ENCODE measurements at places on chromosomes 16 and 17.

GRCh38 chr17:46032909-46033308, 33.9 kb downstream of the STH start:
- peaks cover 14% of the 10 kb centered on the region for H3K4me1 ChIP-seq
- H3K27me3 ChIP-seq, result no peaks in the 10 kb centered on the region
- no peak overlapping the region for H3K4me3 ChIP-seq
- DNase-seq, result no peak

- H3K27ac ChIP-seq, result peak overlapping the region; percentile 93
- peak overlapping the region; percentile 72 for H3K4me3 ChIP-seq
- peaks cover 61% of the 10 kb centered on the region for H3K4me1 ChIP-seq
- peak; percentile 77 for DNase-seq
- no peaks in the 10 kb centered on the region for H3K36me3 ChIP-seq
- H3K27me3 ChIP-seq, result no peaks in the 10 kb centered on the region
Measured at GRCh38 chr17:7856011-7856810, 1.1 kb downstream of the NAA38 start.

DNA sequence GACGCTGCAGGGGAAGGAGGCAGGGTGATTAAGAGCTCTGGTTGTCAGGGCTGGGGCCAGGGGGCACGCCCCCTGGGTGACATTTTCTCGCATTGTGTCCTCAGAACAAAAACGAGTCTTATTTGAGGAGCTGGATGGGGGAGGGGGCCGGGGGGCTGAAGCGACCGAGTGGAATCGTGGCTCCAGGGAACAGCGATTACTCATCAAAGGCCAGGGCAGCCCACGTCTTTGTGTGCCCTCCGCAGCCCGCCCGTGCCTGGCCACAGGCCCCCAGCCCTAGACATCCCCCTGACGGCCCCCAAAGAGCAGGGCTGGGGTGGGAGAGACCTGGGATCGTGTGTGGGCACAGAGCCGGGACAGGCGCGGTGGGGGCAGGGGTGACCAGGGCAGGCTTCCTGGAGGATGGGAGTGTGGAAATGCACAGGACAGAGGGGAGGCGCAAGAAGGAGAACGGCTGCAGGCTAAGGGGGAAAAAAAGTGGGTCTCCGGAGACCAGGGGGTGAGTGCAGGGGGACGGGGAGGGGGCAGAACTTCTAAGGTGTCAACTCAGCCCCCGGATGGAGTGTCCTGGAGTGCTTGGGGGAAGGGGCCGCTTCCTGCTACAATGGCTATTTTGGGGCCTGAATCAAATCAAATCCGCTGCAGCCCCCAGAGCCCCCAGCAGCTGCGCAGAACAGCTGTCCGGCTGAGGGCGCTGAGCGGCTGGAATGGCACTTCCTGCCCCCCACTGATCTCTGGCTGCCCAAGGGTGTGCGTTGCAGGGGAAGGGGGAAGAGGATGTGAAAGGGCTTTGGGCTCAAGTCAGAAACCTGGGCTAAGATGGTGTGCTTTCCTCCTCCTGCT, 24.0 kb upstream of the PHB1 start:
- no peak overlapping the region for H3K27ac ChIP-seq
- peaks cover 60% of the 10 kb centered on the region for H3K27me3 ChIP-seq
- no peaks in the 10 kb centered on the region for H3K4me1 ChIP-seq
- DNase-seq, result no peak

GRCh38 chr17:76506408-76507345, 5.5 kb upstream of the RHBDF2 start:
- DNase-seq, result peak; percentile 83
- H3K27ac ChIP-seq, result no peak overlapping the region
- no peak overlapping the region for H3K4me3 ChIP-seq
- H3K36me3 ChIP-seq, result no peaks in the 10 kb centered on the region

GRCh38 chr16:11784038-11784369, 13.1 kb downstream of the ZC3H7A start:
- peaks cover 24% of the 10 kb centered on the region for H3K36me3 ChIP-seq
- peak overlapping the region; percentile 76 for H3K27ac ChIP-seq
- H3K27me3 ChIP-seq, result no peaks in the 10 kb centered on the region

- H3K27me3 ChIP-seq, result no peaks in the 10 kb centered on the region
- peak overlapping the region; percentile 70 for H3K27ac ChIP-seq
- H3K4me3 ChIP-seq, result no peak overlapping the region
- no peaks in the 10 kb centered on the region for H3K36me3 ChIP-seq
- H3K4me1 ChIP-seq, result peaks cover 42% of the 10 kb centered on the region
Measured at GRCh38 chr17:63434951-63435571, 11.0 kb downstream of the CYB561 start.

GRCh38 chr16:23072084-23072599, 77.1 kb downstream of the USP31 start:
- no peaks in the 10 kb centered on the region for H3K27me3 ChIP-seq
- H3K4me1 ChIP-seq, result peaks cover 51% of the 10 kb centered on the region
- DNase-seq, result peak; percentile 90
- H3K27ac ChIP-seq, result peak overlapping the region; percentile 84
- H3K4me3 ChIP-seq, result no peak overlapping the region
- peaks cover 11% of the 10 kb centered on the region for H3K36me3 ChIP-seq

DNA sequence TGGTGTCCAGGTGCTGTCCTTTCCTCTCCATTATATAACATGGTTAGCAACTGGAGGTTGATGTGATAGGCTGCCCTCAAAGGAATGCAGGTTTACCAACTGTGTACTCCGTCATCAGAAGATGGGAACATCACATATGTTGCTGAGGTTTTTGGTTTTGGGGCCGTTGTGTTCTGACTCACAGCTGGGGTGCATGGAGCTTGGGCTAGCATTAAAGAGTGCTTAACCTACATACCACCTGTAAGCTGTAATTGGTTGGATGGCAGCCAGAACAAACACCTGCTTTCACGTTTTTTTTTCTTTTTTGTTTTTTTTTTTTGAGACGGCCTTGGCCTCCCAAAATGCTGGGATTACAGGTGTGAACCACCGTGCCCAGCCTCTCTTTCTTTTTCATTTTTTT, 20.9 kb downstream of the TMEM11 start:
- DNase-seq, result no peak
- H3K4me1 ChIP-seq, result peaks cover 4% of the 10 kb centered on the region
- no peaks in the 10 kb centered on the region for H3K27me3 ChIP-seq
- no peak overlapping the region for H3K27ac ChIP-seq
- H3K4me3 ChIP-seq, result no peak overlapping the region
- H3K36me3 ChIP-seq, result peaks cover 51% of the 10 kb centered on the region

GRCh38 chr17:71633391-71633849, 487.4 kb upstream of the SOX9 start:
- H3K4me3 ChIP-seq, result no peak overlapping the region

GRCh38 chr16:53787423-53787822, 83.5 kb downstream of the FTO start:
- no peaks in the 10 kb centered on the region for H3K27me3 ChIP-seq
- no peak for DNase-seq
- peaks cover 3% of the 10 kb centered on the region for H3K4me1 ChIP-seq
- no peaks in the 10 kb centered on the region for H3K36me3 ChIP-seq
- no peak overlapping the region for H3K4me3 ChIP-seq

- H3K4me1 ChIP-seq, result no peaks in the 10 kb centered on the region
- H3K27ac ChIP-seq, result peak overlapping the region; percentile 17
- no peaks in the 10 kb centered on the region for H3K27me3 ChIP-seq
Measured at GRCh38 chr17:59513934-59514841, 51.2 kb upstream of the DHX40 start.

DNA sequence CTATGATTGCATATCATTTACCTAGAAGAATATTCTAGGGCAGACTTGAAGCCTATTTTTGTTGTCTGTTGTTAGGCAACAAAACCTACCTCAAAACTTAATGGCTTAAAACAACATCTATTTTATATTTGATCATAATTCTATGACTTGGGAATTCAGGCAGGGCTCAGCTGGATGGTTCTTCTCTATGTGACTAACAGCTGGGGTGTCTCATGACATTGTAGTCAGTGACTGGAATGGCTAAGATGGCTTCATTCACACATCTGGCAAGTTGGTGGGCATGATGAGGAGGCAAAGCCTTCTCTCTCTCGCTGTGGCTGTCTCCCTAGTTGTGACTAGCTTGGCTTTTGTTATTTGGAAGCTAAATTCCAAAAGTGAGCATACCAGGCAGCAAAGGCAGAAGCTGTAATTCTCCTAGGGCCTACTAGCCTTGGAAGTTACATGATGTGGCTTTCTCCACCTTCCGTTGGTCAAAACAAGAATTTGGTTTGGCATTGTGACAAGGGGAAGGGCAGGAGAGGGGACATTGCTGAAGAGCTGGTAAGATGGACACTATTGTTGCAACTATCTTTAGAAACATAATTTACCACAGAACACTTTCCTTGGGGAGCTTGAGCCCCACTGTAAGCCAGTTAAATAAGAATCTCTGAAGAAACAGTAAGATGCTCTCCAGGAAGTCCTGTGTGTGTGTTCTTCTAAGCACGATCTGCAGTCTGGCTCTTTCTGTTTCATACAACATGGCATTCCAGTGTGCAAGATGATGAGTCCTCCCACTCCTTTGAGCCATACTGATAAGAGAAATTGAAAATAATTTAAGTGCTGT, 39.4 kb downstream of the ZNRF1 start:
- no peak overlapping the region for H3K4me3 ChIP-seq
- H3K4me1 ChIP-seq, result peaks cover 11% of the 10 kb centered on the region
- H3K27ac ChIP-seq, result no peak overlapping the region
- H3K36me3 ChIP-seq, result no peaks in the 10 kb centered on the region
- no peak for DNase-seq

DNA sequence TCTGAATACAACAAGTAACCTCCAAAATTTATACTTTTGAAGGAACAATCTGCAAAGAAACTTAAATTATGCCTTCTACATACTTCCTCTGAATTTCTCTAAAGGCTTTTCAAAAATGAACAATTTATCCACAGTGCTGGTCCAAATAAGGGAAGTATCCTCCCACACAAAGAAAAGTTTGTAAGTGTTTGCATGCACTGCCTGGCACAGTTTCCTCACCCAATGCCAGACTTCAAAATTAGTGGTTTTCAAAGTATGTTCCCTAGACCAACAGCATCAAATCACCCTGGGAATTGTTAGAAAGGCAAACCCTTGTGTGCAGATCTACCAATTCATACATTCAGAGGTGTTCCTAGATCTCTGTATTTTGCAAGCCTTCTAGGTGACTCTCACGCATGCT, 82.5 kb downstream of the PCTP start:
- no peaks in the 10 kb centered on the region for H3K27me3 ChIP-seq
- H3K27ac ChIP-seq, result no peak overlapping the region
- no peak overlapping the region for H3K4me3 ChIP-seq
- no peaks in the 10 kb centered on the region for H3K4me1 ChIP-seq
- no peaks in the 10 kb centered on the region for H3K36me3 ChIP-seq

DNA sequence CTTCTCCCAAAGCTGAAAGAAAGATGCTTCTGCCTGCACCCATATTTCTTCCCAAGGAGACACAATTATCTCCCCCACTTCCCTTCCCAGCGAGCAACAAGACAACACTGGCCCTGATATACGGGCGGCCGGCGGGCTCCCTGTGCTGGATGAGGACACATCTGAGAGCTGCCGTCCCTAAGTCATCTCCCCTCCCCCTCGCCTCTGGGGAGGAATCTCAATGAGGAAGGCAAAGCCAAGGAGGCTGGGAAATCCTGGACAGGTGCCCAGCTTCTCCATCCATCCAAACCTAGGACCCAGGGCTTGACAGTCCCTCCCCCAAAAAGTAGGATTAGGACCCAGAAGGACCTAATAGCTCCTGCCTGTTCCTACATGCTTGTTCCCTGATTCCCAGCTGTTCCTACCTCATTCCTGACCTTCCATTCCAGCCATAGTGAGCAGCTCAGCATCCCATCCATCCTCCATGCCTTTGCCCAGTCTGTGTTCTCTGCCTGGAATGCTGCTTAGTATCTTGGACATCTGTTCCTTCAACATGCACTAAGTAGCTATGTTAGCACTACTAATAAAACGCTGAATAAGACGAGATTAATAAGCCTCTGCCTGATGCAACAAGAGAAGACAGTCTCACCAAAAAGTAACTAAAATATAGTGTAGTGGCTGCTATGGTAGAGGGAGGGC, 167.9 kb downstream of the CCT6B start:
- no peak overlapping the region for H3K4me3 ChIP-seq
- H3K4me1 ChIP-seq, result no peaks in the 10 kb centered on the region
- no peak overlapping the region for H3K27ac ChIP-seq
- H3K27me3 ChIP-seq, result no peaks in the 10 kb centered on the region
- DNase-seq, result no peak

DNA sequence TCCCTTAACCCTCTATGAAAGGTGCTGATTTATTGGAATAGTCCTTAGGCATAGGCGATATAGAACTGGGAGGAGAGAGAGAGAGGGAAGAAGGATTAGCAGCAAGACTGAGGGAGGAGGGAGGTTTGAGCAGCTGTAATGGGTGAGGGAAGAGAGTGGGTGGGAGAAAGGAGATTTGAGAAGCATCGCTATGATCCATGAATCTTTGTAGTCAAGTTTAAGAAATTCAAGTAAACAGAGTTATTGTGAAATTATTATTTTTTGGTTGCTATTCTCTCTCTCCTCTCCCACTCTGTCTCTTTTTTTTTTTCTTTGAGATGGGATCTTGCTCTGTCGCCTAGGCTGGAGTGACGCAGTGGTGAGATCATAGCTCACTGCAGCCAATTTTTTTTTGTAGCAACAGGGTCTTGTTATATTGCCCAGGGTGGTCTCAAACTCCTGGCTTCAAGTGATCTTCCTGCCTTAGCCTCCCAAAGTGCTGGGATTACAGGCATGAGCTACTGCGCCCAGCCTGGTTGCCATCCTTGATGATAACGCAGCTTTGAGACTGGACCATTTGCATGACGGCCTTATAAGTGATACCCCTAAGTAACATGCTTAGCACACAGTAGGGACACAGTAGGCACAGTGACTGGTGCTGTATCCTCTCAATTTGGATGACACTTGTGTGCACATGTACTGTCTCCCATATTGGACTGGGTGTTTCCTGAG, 21.0 kb upstream of the TNS4 start:
- no peak overlapping the region for H3K4me3 ChIP-seq
- no peak for DNase-seq
- peaks cover 10% of the 10 kb centered on the region for H3K27me3 ChIP-seq
- no peaks in the 10 kb centered on the region for H3K36me3 ChIP-seq
- H3K27ac ChIP-seq, result no peak overlapping the region
- H3K4me1 ChIP-seq, result peaks cover 10% of the 10 kb centered on the region
